ENCODE measurements at places on chromosomes 3 and 15.

DNA sequence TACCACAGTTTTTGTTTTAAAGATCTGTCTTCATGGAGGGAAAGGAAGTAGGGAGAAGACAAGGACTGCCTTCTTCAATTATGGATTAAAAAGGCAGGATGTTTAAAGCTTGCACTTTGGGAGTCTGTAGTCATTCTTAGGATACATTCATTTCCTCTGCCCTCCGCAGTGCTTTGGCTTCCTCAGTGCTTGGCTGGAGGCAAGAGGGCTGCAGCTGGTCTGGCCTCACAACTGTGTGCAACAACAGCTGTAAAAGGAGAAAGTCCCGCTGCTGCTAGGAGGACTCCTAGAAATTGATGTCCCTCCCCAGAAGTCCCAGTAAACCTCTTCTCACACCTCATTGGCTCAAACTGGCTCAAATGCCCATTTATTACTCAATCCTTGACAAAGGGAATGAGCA is 54.4 kb upstream of the PPP2R3A start:
- DNase-seq = no peak

- peak; percentile 13 for DNase-seq
Measured at GRCh38 chr3:76624164-76624563, 415.7 kb upstream of the ROBO2 start.

- DNase-seq = peak; percentile 67
Measured at GRCh38 chr3:151724576-151725562, 8.9 kb upstream of the AADACL2 start.

DNA sequence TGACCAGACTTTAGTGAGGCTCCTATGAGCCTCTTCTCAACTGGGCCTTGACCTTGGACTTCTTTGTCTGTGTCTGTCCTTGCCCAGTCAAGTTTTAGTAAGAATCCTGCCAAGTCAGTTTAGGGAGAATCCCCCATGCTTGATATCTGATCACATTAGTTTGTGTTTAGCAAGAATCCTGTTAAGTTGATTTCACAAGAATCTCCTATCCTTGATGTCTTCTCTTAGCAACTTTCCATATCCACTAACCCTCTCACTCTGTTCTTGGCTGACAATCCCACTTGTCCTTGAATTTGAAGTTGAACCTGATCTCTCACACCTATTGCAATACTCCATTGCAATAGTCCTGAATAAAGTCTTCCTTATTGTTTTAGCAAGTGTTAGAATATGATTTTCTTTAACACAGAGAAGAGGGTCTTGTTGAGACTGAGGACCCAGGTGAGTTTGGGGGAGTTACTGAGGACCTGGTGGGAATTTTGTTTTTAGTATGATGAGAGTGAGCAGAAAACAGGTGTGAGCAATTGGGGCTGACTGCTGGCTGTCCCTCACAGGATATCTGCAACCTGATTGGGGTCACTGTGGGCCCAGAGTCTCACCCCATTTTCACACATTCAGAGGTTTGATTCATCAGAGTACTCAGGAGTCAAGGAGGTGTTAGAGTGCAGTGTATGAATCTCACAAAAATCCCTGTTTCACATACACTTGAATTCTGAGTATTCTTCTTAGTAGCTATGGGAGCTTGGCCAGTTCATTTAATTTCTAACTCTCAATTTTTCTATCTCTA is 39.9 kb upstream of the TNFAIP8L3 start:
- no peak for DNase-seq

DNA sequence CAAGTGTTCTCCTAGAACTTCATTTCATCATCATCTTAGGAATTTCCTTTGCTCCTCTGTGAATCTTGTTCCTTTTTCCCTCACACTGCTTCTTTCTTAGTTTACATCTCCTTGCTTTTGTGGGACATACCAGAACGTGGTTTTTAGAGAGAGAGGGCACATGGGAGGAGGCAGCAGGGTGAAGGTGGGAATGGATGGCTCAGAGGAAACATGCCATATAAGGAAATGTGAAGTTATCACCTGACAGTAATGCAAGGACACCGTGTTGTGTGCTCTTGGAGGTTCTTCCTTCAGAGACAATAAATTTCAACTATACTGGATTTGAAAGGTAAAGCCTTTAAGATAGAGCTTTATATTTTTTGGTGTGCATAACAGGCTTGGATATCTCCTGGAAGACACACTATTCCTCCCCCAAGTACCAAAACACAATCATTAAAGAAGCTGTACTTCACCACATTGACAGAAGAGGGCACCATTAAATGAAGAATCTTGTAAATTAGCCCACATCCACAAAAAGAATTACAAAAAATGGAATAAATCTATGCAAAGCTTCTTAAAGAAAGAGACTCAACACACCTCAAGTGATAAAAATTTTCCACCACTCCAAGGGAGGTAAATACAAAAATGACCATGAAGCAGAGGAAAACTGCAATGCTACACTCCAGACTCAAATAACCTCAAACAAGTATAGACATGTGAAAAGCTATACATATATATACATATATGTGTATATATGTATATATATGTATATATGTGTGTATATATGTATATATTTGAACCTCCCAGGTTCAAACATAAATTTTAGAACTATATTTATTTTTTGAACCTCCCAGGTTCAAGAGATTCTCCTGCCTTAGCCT is 26.1 kb downstream of the RPL39L start:
- no peak for DNase-seq

GRCh38 chr15:87477737-87478686 is 778.5 kb downstream of the NTRK3 start:
- DNase-seq = peak; percentile 59

DNA sequence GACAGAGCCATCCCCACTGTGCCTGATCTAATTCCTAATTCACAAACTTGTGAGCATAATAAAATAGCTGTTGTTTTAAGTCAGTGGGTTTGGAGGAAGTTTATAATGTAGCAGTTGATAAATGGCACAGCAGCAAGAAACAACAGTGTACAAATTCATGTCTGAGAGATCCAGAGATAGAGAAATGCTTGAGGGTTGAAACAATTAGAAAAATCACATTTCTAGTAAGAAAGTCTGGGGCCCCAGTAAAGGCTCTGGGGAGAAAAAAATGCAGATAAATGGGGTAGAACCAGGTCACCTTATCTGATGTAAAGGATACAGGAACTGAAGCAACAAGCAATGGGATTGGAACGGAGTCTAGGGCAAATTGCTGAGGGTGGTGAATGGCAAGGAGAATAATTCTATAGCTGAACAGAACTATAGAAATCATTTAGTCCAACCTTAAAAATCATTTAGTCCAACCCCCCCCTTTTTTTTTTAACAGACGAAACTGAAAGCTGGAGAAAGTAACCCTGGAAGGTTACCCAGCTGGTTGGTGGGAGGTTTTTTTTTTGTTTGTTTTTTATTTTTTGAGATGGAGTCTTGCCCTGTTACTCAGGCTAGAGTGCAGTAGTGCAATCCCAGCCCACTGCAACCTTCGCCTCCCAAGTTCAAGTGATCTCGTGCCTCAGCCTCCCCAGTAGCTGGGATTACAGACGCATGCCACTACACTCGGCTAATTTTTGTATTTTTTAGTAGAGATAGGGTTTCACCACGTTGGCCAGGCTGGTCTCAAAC is 14.3 kb upstream of the SHQ1 start:
- DNase-seq = no peak

DNA sequence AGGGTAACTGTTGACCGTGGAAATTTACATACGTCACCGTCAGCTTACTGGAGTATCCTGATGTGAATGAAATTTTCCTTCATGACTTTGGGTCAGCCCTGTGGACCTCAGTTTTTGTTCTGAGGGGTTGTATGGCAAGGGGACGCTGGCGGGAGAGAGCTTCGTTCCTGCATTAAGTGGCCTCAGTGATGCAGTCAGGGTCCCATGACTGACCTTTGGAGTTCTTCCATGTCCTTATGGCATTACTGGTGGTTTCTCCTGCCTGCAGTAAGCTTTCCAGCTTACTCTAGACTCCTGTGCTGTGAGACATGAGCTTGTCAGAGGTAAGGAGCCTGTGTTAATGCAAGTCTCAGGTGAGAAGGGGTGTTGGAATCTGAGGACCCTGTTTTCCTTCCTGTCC is 1.8 kb downstream of the CD276 start:
- DNase-seq = no peak

- DNase-seq = no peak
Measured at GRCh38 chr3:183264268-183264667, 11.2 kb downstream of the B3GNT5 start.

DNA sequence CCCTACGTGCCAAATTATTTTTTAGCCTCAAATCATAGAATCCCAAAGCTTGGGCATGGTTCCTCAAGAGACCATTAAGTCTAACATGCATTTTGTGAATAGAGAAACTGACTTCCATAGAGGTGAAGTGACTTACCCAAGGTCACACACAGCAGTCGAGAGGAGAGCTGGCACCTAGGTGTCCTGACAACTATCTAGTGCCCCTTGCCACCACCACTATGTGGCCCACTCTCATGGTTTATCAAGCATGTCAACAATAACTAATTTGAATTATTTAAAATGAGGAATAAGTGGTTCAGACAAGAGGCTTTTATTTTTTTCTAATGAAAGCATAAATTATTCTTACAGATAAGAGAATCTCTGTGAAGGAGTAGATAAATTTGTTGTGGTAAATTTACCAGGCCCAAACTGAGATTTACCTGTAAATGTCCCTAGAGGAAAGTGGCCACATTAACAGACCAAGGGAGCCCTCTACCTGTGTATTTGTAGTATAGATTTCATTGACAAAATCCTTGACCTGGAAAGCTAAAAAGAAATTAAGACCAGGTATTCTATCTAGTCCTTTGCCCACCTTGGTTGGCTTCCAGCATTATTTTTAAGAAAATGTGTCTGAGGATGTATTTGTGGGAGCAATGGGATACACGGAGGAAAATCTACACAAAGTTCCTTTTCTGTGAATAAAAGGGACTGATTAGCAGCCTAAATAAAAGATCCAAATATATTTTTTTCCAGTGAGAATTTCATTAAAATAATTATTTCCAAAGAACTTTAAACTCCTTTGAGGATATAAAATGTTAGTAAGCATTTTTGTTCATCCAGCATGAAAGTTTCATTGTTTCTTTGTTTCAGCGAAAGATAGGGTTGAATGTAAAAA is 49.1 kb downstream of the IQCH start:
- peak; percentile 29 for DNase-seq
